ENCODE measurements at places on chromosomes 2 and 18.
A peak's percentile ranks its signal among the peaks of the same experiment; 100 is the strongest.

- DNase-seq: peak; percentile 45
Observed at GRCh38 chr2:205766779-205767359, 84.6 kb downstream of the NRP2 start.

DNA sequence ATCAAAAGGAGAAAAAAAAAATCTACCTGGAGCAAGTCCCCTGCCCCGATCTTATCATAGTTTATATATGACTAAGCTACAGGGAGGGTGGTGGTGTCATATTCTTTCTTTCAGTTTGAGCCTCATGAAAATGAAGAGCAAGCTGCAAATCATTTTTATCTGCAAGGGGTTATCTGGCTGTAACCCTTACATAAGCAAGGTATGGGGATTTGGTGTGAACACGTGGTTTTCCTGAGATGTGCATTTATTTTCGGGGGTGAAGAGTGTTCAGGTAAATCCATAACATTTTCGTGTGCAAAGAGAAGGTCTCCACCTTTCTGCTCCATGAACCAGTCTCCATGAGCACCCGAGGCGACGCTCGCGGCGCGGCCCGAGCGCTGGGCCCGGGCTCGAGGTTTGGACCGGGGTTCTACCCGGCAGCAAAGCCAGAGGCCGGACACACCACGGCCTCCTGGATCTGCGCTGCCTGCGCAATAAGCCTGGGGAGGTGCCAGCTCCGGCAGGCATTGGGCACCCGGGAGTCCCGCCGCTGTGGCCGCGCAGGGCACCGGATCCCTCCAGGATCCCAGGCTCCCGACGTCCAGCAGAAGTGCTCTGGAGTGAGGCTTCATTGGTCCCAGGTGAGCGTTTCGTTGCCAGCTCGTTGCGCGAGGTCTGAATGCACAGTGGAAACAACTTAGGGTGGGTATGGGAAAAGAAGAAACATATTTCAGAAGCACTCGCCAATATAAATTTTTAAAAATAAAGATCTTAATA lies 36.1 kb upstream of the GPD2 start:
- peak; percentile 85 for DNase-seq

DNA sequence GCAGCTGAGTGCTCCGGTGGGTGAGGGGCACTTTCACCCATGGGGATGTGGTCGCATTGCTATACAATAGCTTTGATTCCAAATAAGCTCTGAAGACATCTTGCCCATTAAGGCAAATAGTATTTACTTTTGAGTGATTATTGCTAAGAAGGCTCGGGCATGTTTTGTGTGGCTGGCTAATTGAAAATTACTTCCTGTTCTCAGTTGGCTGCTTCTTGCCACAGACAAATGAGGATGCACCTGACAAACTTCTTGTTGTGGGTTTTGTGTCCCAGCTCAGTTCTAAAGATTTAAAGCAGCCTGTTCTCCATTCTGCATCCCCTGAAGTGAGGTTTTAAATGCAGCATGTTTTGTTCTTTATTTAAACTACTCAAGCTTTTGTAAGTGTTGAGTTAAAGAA lies 88.3 kb downstream of the KCNS3 start:
- no peak for DNase-seq

GRCh38 chr2:46045888-46046287 lies 251.3 kb upstream of the EPAS1 start:
- no peak for DNase-seq

GRCh38 chr2:199488772-199489400 lies 31.1 kb upstream of the SATB2 start:
- peak; percentile 25 for DNase-seq

DNA sequence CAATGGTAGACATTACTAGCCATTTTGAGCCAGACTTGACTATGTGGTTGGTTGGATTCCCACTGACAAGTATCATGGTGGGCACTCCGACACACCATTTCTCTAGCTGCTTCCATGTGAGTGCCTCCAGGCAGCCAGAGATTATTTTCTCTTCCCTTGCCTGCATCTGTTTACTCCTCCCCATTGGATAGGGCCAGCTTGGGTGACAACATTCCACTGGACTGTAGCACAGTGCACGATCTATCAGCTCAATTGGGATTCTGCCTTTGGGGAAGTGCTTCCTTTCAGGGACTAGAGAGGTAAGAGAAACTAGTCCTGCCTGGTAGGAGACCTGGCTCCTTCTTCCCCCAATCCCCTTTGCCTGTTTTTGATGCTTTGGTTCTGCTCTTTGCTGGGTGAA lies 49.0 kb upstream of the MAP4K3 start:
- DNase-seq: no peak

DNA sequence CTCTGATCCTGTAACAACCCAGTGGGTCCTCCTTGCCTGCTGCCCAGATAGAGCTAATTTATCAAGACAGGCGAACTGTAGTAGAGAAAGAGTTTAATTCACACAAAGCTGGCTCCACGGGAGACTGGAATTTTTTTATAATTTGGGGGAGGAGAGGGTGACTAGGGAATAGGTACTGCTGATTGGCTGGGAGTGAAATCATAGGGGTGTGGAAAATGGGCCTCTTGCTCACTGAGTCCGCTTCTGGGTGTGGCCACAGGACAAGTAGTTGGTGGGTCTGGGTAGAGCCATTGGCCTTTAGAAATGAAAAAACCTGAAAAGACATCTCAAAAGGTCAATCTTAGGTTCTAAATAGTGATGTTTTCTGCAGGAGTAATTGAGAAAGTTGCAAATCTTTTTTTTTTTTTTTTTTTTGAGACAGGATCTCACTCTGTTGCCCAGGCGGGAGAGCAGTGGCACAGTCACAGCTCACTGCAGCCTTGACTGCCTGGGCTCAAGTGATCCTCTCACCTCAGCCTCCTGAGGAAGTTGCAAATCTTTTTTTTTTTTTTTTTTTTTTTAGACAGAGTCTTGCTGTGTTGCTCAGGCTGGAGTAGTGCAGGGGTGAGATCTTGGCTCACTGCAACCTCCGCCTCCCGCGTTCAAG lies 14.4 kb upstream of the UGGT1 start:
- DNase-seq: no peak

GRCh38 chr2:16520891-16521290 lies 144.7 kb downstream of the CYRIA start:
- no peak for DNase-seq

DNA sequence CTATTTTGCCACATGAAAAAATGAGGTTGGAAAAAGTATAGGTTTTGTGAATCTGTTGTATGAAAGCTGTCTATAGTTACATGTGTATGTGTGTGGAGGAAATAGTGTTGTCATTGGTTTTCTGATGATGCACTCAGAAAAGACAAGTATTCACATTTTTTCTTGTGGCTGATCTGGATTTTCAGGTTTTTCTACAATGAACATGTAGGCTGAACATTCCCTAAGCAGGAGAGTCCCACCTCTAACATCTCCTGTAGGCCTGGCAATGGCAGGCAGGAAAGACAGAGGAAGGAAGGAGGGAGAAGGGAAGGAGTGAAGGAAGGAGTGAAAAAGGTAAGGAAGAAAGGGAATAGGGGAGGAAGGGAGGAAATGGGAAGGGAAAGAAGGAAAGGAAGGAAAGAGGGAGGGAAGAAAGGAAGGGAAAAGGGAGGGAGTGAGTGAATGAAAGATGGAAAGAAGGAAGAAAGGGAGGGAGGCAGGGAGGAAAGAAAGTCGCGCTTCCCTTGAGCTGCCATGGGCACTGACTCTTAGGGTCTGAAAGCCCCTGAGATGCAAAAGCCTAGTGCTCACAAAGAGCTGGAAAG lies 495 bp upstream of the IL36RN start:
- no peak for DNase-seq

DNA sequence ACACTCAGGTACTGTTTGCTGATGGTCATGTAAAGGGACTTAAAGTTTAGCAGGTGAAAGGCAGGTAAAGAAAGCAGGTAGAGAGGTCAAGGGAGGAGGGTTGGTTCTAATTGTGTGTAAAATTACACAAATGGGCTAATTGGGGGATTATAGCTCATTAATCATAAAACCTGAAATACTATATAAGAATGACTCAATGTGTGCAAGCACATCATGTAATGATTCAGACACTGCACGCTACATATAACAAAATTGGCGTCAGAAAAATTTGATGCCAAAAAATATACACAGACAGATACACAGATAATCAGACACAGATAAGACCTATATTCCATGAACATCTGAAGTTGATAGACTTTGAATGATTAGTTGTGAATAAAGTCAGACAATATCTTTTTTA lies 120.7 kb upstream of the LMAN1 start:
- no peak for DNase-seq

- DNase-seq: peak; percentile 49
Observed at GRCh38 chr18:34661464-34662087, 48.5 kb upstream of the DTNA start.

DNA sequence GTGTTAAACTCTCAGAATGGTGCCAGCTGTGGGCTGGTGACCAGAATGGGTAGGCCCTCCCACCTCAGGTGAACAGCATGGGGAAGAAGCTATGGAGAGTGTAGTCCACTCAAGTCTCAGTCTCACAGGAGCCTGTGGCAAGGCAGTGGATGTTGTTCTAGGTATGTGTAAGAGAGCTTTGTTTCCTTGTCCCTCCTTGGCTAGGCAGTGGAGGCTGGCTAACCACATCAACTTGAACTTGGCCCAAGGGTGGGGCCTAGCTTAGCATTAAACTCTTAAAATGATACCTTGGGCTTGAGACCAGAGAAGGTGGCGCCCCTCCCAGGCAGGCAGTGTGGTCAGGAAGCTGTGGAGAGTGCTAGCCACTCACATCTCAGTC lies 53.2 kb upstream of the SLC4A10 start:
- no peak for DNase-seq

Measured in putamen (tissue), 1 donor.